ENCODE measurements at places on chromosomes 2 and 18. TPM values are rescaled to one million over a fixed set of nuclear protein-coding genes. Genes with fewer than 3 reads are reported as not detected.

The CFAP221 gene
- total RNA-seq: 0.92 TPM

The GATA6 gene
- 2.8 TPM for total RNA-seq

The PRSS56 gene
- not detected for total RNA-seq

The AGXT gene
- not detected for total RNA-seq

The ARHGAP15 gene
- total RNA-seq: not detected

The ALPI gene
- total RNA-seq: not detected

The PDCL3 gene
- total RNA-seq: 36.6 TPM

The TOGARAM2 gene
- total RNA-seq: 0.08 TPM

The CPS1 gene
- total RNA-seq: 6.1 TPM

The REG3G gene
- not detected for total RNA-seq

The SLC4A3 gene
- 2.4 TPM for total RNA-seq

The ANKRD62 gene
- total RNA-seq: not detected

The TMEM200C gene
- not detected for total RNA-seq

The SPP2 gene
- total RNA-seq: not detected

The NEU4 gene
- 0.33 TPM for total RNA-seq

The GRHL1 gene
- 0.79 TPM for total RNA-seq

The WDR7 gene
- total RNA-seq: 3.8 TPM
